Pancreas (tissue), 10 donors: ENCODE measurements at places on chromosomes 6 and 20. TPM values are rescaled to one million over a fixed set of nuclear protein-coding genes. Genes with fewer than 3 reads are reported as not detected.

- DNase-seq: no peak
- H3K27ac ChIP-seq: no peak overlapping the region
- no peak overlapping the region for H3K4me3 ChIP-seq
- no peaks in the 10 kb centered on the region for H3K4me1 ChIP-seq
Measured at GRCh38 chr6:84193114-84193708, 34.2 kb downstream of the CEP162 start.

DNA sequence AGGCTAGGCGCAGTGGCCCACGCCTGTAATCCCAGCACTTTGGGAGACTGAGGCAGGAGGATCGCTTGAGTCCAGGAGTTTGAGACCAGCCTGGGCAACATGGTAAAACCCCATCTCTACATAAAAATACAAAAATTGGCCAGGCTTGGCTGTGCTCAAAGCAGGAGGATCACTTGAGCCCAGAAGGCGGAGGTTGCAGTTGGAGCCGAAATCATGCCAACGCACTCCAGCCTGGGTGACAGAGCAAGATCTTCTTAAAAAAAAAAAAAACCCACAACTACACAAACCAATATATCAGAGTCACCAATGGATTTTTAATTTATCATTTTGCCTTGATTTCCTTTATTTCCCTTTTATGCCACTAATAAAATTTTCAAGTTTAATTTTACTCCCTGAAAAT lies 9.3 kb downstream of the MAP3K5 start:
- DNase-seq: no peak
- H3K27ac ChIP-seq: no peak overlapping the region
- H3K27me3 ChIP-seq: no peaks in the 10 kb centered on the region
- no peak overlapping the region for H3K4me3 ChIP-seq
- no peaks in the 10 kb centered on the region for H3K36me3 ChIP-seq

GRCh38 chr6:32329141-32329540 lies 42.6 kb downstream of the TSBP1 start:
- no peak overlapping the region for H3K27ac ChIP-seq
- no peaks in the 10 kb centered on the region for H3K27me3 ChIP-seq
- H3K36me3 ChIP-seq: no peaks in the 10 kb centered on the region
- H3K4me1 ChIP-seq: no peaks in the 10 kb centered on the region
- no peak overlapping the region for H3K4me3 ChIP-seq
- DNase-seq: no peak

GRCh38 chr6:170108890-170109587 lies 181.8 kb downstream of the DLL1 start:
- no peaks in the 10 kb centered on the region for H3K27me3 ChIP-seq
- no peak overlapping the region for H3K27ac ChIP-seq
- H3K4me3 ChIP-seq: no peak overlapping the region
- no peaks in the 10 kb centered on the region for H3K36me3 ChIP-seq

DNA sequence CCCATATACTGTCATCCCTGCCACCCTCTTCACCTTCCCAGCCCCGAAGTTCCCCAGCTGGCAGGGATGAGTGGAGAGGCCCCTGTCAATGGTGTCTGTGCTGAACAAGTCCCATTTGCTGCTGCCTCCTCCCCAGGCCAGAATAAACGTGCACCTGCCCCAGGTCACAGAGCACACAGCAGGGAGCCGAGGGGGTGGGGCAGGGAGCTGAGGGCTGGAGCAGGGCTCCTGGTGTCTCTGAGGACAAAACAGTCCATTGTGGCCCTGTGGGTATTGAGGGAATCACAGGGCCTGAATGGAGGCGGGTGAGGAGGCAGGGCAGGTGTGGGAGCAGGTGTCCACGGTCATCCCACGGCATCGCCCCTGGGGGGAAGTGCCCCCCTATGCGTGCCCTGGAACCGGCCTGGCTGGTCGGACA lies 55.8 kb downstream of the SNAI1 start:
- DNase-seq: no peak
- H3K4me1 ChIP-seq: no peaks in the 10 kb centered on the region

DNA sequence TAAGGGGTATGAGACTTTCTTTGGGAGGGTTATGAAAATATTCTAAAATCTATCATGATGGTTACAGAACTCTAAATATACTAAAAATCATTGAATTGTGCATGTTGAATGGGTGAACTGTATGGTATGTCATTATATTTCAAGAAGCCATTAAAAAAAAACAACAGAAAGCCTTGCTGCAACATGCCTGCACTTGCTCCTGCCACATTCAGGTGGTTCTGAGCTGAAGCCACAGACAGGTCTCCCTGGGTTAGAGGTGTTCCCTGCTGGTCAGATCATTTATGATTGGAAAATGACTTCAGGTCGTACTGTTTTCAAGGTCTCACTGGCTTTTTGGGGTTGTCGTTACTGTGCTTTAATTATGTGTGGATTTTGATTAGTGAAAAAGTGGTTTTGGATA lies 13.3 kb downstream of the GMPR start:
- H3K4me3 ChIP-seq: no peak overlapping the region
- no peak for DNase-seq
- H3K36me3 ChIP-seq: no peaks in the 10 kb centered on the region
- H3K27me3 ChIP-seq: no peaks in the 10 kb centered on the region
- H3K4me1 ChIP-seq: no peaks in the 10 kb centered on the region

GRCh38 chr6:156659822-156660198 lies 117.4 kb upstream of the ARID1B start:
- no peak overlapping the region for H3K27ac ChIP-seq
- no peaks in the 10 kb centered on the region for H3K27me3 ChIP-seq
- no peak overlapping the region for H3K4me3 ChIP-seq
- no peaks in the 10 kb centered on the region for H3K4me1 ChIP-seq
- no peaks in the 10 kb centered on the region for H3K36me3 ChIP-seq

DNA sequence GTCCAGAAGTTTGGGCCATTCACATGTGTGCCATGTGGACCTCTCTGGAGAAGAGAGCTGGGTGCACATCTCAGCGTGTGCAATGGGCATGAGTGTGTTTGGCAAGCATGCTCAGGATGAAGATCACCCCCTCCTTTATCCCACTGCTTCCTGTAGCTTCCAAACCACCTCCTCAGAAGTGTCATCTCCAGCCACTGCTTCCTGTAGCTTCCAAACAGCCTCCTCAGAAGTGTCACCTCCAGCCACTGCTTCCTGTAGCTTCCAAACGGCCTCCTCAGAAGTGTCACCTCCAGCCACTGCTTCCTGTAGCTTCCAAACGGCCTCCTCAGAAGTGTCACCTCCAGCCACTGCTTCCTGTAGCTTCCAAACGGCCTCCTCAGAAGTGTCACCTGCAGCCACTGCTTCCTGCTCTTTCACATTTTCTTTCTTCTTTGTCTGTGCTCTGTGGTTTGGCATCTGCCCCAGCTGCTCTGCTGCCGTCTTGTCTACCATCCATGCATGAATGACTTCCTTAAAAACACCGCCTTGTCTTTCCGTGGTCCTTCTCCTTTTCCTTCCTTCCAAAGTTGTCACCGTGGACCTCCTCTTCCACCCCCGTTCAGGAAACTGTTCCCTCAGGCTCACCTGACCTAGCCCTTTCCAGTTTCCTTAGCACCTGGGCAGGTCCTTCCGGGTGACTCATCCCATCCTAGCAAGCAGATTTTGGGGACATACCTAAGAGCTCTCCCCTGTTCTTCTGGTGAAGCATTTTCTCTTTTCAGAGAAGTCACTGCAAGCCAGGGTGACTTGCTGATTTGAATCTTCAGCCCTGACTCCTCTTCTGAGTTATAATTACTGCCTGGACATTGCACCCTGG lies 43.5 kb upstream of the TIAM2 start:
- no peak for DNase-seq
- H3K27ac ChIP-seq: no peak overlapping the region
- no peaks in the 10 kb centered on the region for H3K36me3 ChIP-seq
- H3K4me1 ChIP-seq: no peaks in the 10 kb centered on the region

DNA sequence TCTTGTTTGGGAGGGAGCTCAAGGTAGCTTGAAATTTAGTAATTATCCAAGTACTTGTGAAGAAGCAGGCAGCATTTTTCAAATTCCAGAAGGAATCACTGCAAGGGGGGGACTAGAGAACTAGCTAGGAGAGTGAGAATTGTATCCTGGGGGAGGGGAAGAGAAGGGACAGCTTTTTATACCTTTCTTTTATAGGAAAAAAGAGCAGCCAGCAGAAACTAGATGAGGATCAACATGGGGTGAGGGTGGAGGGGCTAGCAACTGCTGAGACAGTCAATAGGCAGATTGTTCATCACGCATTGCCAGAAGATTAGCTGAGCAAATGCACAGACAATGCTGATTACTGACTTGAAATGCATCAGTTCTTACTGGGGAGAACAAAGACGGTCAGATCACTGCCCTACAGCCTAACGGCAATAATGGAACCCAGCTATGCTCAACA lies 514.3 kb upstream of the CITED2 start:
- DNase-seq: no peak
- no peak overlapping the region for H3K4me3 ChIP-seq
- no peaks in the 10 kb centered on the region for H3K27me3 ChIP-seq
- H3K36me3 ChIP-seq: no peaks in the 10 kb centered on the region
- no peak overlapping the region for H3K27ac ChIP-seq

GRCh38 chr20:9306521-9306920 lies 207.9 kb upstream of the LAMP5 start:
- H3K36me3 ChIP-seq: no peaks in the 10 kb centered on the region
- peaks cover 4% of the 10 kb centered on the region for H3K4me1 ChIP-seq

DNA sequence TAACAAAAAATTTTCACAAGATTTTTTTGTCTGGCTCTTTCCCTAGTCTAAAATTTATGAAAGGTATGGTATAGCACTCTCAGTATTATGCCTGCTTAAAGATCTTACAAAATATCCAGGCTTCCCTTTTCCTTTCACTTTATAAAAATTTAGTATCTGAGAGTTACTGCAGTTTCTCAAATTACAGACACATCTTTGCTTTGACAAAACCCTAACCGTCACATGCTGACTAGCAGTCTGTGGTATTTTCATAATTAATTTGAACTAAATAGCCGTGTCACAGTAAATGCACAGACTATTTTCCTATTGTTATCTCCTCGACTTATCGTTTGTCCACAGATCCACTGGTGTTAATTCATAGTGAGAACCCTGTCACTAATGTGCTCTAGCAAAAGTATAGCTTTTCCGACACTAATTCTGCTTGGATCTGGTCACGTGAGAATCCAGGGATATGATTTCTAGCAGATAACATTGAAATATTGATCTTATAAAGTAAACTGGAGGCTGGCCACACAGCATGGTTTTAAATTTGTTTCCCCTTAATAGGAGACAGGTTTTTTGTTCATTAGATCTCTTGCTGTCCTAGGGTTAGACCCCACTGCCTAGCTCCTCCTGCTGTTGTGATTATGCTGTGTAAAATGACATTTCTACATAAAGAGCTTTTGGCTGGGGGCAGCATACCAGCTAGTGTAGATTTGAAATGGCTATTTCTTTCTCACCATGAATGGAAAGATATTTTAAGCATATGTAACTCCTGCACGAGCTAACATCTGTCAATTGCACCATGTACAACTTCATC lies 340.6 kb upstream of the SASH1 start:
- no peaks in the 10 kb centered on the region for H3K36me3 ChIP-seq
- no peaks in the 10 kb centered on the region for H3K4me1 ChIP-seq
- no peak overlapping the region for H3K27ac ChIP-seq
- no peaks in the 10 kb centered on the region for H3K27me3 ChIP-seq
- no peak for DNase-seq

ANKRD66 gene
- total RNA-seq: not detected

KCNK16 gene
- 12.7 TPM for total RNA-seq

AGER gene
- 1.9 TPM for total RNA-seq

SYNDIG1 gene
- 0.23 TPM for total RNA-seq

PDYN gene
- not detected for total RNA-seq

BFSP1 gene
- 0.81 TPM for total RNA-seq

SAMD3 gene
- total RNA-seq: 0.19 TPM

NFATC2 gene
- total RNA-seq: 4.2 TPM

BPIFB4 gene
- total RNA-seq: not detected
